ENCODE measurements at places on chromosomes 5 and 9. TPM values are rescaled to one million over a fixed set of nuclear protein-coding genes. Genes with fewer than 3 reads are reported as not detected.

LIFR gene
- 15.7 TPM for total RNA-seq

RNF180 gene
- 5.1 TPM for total RNA-seq

DMRT3 gene
- not detected for total RNA-seq

CAMK4 gene
- total RNA-seq: 0.55 TPM

C5orf58 gene
- not detected for total RNA-seq

SLC34A3 gene
- 1.0 TPM for total RNA-seq

COL15A1 gene
- 0.04 TPM for total RNA-seq

DNA sequence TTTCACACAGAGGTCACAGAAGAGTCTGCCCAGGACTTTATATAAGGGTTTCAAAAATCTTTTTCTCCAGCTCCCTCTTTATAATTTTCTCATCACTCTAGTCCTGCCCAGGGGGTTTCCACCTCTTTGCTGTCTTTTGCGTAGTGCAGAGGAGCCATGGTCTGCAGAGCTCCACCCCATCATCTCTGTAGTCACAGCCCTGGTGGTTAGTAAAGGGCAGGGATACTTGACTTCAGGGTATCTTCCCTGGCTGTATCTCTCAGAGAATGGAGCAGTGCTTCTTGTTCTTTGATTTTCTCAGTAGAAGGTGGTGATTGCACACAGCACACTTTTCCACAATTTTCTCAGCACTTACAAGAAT, 900.6 kb upstream of the COX7C start:
- no peaks in the 10 kb centered on the region for H3K4me1 ChIP-seq
- DNase-seq: no peak
- H3K27me3 ChIP-seq: no peaks in the 10 kb centered on the region

GRCh38 chr9:32401488-32401887, 17.0 kb downstream of the ACO1 start:
- no peak overlapping the region for H3K27ac ChIP-seq
- no peaks in the 10 kb centered on the region for H3K27me3 ChIP-seq
- peaks cover under 1% of the 10 kb centered on the region for H3K4me1 ChIP-seq
- H3K36me3 ChIP-seq: peaks cover 12% of the 10 kb centered on the region
- DNase-seq: no peak
- H3K4me3 ChIP-seq: no peak overlapping the region

GRCh38 chr9:18848657-18849056, 184.4 kb downstream of the SAXO1 start:
- H3K27me3 ChIP-seq: no peaks in the 10 kb centered on the region
- no peak overlapping the region for H3K4me3 ChIP-seq
- H3K27ac ChIP-seq: no peak overlapping the region

GRCh38 chr5:126369083-126369482, 54.1 kb upstream of the GRAMD2B start:
- no peak overlapping the region for H3K27ac ChIP-seq
- no peaks in the 10 kb centered on the region for H3K36me3 ChIP-seq
- no peak overlapping the region for H3K4me3 ChIP-seq
- peaks cover 75% of the 10 kb centered on the region for H3K4me1 ChIP-seq
- H3K27me3 ChIP-seq: no peaks in the 10 kb centered on the region

DNA sequence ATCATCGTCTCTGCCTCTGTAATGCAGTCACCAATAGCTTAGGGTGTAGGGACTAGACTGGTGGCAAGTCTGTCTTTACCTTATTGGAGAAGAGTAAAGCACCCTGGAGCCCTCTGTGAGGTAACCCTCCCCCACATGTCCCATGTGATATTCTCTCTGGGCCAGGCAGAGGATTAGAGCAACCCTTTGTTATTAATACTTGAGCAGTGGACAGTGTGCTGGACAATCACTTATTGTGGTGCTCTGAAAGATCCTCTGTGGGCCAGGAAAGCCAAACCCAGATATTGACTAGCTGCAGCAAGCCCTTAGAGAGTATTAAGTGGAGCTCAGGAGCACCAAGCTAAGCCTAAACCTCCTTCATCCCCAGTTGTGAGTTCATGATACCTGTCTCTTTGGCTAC, 139.7 kb upstream of the RUSC2 start:
- no peak for DNase-seq
- no peaks in the 10 kb centered on the region for H3K27me3 ChIP-seq
- no peak overlapping the region for H3K4me3 ChIP-seq
- peak overlapping the region; percentile 23 for H3K27ac ChIP-seq
- peaks cover 24% of the 10 kb centered on the region for H3K4me1 ChIP-seq
- no peaks in the 10 kb centered on the region for H3K36me3 ChIP-seq

GRCh38 chr9:130927995-130928900, 10.8 kb downstream of the FIBCD1 start:
- peak; percentile 92 for DNase-seq
- no peaks in the 10 kb centered on the region for H3K36me3 ChIP-seq
- peaks cover 40% of the 10 kb centered on the region for H3K4me1 ChIP-seq
- H3K27ac ChIP-seq: peak overlapping the region; percentile 100
- H3K27me3 ChIP-seq: no peaks in the 10 kb centered on the region

GRCh38 chr9:129570450-129571297, 50.2 kb downstream of the C9orf50 start:
- H3K4me3 ChIP-seq: no peak overlapping the region
- no peaks in the 10 kb centered on the region for H3K27me3 ChIP-seq
- peak overlapping the region; percentile 74 for H3K27ac ChIP-seq
- peak; percentile 80 for DNase-seq
- H3K4me1 ChIP-seq: peaks cover 22% of the 10 kb centered on the region
- H3K36me3 ChIP-seq: no peaks in the 10 kb centered on the region

DNA sequence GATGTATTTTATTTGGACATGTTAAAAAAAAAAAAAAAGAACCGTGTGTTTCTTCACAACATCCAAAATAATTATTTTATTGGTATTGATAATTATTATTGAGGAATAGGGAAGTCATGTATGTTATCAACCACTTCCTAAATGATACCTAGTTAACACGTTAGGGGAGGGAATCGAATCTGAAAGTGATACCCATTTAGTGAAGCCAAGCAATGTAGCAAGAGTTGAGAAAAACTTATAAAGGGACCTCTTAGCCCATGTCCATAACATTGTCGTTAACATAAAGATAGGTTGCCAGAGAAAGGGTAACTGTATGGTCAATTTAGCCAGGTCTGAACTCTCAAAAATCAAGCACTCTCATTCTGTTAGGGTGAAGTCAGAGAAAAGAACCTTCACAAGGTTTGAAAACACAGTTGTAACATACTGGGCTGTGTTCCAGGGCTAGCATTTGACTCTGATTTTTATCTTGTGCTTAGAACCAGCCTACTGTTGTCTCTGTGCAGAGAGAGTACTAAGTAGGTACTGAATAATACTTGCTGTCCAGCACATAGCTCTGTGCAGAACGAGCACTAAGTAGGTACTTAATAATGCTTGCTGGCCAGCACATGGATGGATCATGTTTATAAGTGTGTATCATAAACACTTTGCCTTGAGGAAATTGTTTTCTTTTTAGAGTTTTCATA, 60.4 kb downstream of the GHR start:
- no peak for DNase-seq
- no peaks in the 10 kb centered on the region for H3K36me3 ChIP-seq

GRCh38 chr9:97990259-97990658, 7.1 kb downstream of the ANP32B start:
- no peak overlapping the region for H3K27ac ChIP-seq
- H3K27me3 ChIP-seq: no peaks in the 10 kb centered on the region
- H3K36me3 ChIP-seq: peaks cover 8% of the 10 kb centered on the region
- DNase-seq: peak; percentile 46

DNA sequence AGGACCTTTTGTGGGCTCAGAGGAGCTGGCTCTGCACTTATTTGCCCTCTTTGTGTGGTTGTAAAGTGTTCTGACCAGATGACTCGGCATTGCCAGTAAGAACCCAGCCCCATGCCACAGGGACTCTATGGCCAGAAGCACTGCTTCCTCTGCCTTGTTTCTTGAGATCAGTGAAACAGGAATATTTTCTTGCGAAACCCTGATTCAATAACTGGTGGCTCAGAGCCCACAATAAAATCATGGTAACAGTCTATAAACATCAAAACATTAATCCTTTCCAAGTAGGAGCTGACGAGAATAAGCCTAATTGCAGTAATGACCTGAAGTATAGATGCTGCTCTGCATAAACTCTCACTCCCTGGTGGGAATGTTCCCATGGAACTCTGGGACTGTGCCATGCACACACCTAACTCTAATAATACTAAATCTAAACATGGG, 344.3 kb downstream of the ZNF608 start:
- H3K4me1 ChIP-seq: peaks cover 7% of the 10 kb centered on the region
- no peaks in the 10 kb centered on the region for H3K36me3 ChIP-seq
- DNase-seq: peak; percentile 37
- no peak overlapping the region for H3K4me3 ChIP-seq

GRCh38 chr9:122158202-122158601, 1.4 kb downstream of the NDUFA8 start:
- 0 out of 2 replicates have a peak, but pooled peaks cover 3% of the 10 kb centered on the region for H3K4me1 ChIP-seq
- no peaks in the 10 kb centered on the region for H3K36me3 ChIP-seq
- peak; percentile 54 for DNase-seq
- no peak overlapping the region for H3K27ac ChIP-seq
- no peaks in the 10 kb centered on the region for H3K27me3 ChIP-seq
- peak overlapping the region; percentile 32 for H3K4me3 ChIP-seq

- H3K4me3 ChIP-seq: no peak overlapping the region
- H3K4me1 ChIP-seq: no peaks in the 10 kb centered on the region
- no peak overlapping the region for H3K27ac ChIP-seq
- no peaks in the 10 kb centered on the region for H3K36me3 ChIP-seq
- DNase-seq: no peak
These were observed 131.4 kb upstream of the MINAR2 start for GRCh38 chr5:129616517-129616916.

- no peaks in the 10 kb centered on the region for H3K4me1 ChIP-seq
- no peak for DNase-seq
- no peaks in the 10 kb centered on the region for H3K36me3 ChIP-seq
- no peak overlapping the region for H3K4me3 ChIP-seq
- no peaks in the 10 kb centered on the region for H3K27me3 ChIP-seq
These were observed 2293.3 kb upstream of the C9orf72 start for GRCh38 chr9:29866556-29866955.

DNA sequence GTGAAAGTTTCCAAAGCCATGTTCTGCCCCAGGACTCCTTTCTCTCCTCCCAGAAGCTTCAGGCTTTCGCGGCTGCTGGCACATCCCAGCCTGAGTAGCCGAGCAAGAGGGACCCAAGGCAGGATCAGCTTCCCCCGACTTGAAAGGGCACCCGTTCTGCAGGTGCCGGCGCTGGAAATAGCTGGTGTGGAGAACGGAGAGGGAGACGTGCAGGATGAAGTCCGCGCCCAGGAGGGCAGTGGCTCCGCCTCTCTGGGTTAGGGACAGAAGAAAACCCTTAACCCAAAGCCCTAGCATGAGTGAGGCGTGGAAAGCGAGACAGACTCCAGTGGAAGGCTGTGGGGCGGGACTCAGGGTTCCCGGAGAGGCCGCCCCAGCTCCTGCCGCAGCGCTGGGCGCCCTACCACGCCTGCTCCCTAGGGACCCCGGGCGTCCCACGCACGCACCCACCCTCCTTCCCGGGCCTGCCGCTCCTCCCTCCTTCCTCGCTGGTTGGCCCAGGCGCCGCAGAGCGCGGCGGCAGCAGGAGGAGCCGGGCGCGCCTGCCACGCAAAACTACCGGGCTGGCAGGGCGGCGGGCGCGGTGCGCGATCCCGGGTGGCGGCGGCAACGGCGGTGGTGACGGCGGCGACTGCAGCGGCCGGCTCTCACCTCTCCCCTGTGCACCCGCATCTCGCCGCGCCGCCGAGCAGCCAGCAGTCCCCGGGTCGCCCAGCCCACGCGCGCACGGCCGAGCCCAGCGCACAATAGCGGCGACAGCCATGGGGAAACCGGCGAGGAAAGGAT, at the start of gene SLC1A1:
Gene SLC1A1, plus strand, starts transcription at position 550 of the 786 bp plus-strand sequence. Its CDS starts 212 bp downstream, at position 762.
- DNase-seq: peak; percentile 63
- no peaks in the 10 kb centered on the region for H3K36me3 ChIP-seq
- H3K4me3 ChIP-seq: peak within 1 kb of the TSS; percentile 85
- peaks cover 10% of the 10 kb centered on the region for H3K4me1 ChIP-seq
- 0 out of 2 replicates have a peak within 1 kb of the TSS, but pooled peaks have one; percentile 8 for H3K27ac ChIP-seq

DNA sequence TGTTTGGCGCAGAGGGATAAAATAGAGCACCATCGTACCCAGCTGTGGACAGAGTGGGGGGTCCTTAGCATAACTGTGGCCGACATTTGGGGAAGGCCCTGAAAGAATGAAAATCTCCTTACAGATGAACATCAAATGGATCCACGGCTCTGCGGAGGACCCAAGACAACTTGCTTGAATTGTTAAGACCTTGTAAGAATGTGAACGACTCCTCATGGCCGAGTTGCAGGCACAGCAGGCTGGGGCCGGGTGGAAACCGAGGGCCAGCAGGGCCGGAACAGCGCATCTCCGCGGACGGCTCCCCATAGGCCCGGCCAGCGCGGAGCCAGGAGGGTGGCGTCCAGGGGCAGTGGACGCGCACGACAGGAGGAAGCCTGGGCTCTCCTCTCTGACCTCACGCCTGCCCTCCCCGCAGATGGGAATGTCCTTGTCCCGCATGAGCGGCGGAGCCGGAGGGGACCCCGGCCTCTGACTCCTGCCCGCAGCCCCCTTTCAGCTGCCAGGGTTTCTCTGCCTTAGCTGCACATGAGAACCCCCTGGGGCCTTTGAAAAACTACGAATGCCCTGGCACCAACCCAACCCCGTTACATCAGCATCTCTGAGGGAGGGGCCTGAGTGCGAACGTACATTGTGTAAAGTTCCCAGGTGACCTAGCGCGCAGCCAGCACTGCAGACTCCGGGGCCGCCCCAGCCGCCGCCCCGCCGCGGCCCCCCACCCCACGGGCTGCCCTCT, 36.2 kb upstream of the PTCH1 start:
- no peak overlapping the region for H3K4me3 ChIP-seq
- no peak for DNase-seq
- no peak overlapping the region for H3K27ac ChIP-seq
- H3K4me1 ChIP-seq: no peaks in the 10 kb centered on the region

DNA sequence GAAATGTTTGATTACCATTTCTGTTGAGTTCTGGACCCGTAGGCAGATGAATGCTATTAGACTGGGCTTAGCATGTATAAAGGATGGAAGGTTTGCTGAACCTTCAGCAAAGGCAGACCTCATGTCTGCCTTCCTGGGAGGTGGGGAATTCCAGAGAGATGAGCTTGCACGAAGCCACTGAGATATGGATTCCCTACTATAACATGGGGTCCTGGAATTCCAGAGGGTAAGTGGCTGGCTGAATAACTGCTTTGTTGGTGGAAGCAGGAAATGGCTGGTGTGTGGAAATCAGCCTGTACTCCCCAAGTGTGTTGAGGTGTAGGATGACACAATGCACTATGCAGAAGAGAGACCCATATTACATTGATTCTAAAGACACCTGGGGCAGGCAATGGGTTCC, 526.4 kb downstream of the CTNND2 start:
- no peaks in the 10 kb centered on the region for H3K36me3 ChIP-seq
- no peak overlapping the region for H3K27ac ChIP-seq
- DNase-seq: no peak
- H3K4me3 ChIP-seq: no peak overlapping the region

DNA sequence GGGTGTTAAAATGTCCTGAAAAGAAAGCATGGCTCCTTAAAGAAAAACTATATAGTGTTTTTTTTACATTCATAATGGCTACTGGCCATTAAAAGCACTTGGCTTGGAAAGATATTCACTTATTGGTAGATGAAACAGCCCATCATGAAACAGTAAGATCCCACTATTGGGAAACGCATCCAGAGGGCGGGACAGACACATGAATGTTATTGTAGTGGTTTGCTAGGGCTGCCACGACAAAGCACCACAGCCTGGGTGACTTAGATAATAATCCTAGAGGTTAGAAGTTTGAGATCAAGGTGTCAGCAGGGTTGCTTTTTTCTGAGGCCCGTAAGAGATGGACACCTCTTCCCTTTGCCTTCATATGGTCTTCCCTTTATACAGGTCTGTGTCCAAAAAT, 139.4 kb upstream of the ANKH start:
- H3K4me1 ChIP-seq: peaks cover 23% of the 10 kb centered on the region
- no peaks in the 10 kb centered on the region for H3K36me3 ChIP-seq
- no peak overlapping the region for H3K4me3 ChIP-seq
- no peaks in the 10 kb centered on the region for H3K27me3 ChIP-seq

GRCh38 chr9:95023217-95024003, 294.1 kb downstream of the FANCC start:
- peak overlapping the region; percentile 98 for H3K27ac ChIP-seq
- no peaks in the 10 kb centered on the region for H3K27me3 ChIP-seq
- H3K4me1 ChIP-seq: peaks cover 52% of the 10 kb centered on the region
- DNase-seq: peak; percentile 87
- peaks cover 17% of the 10 kb centered on the region for H3K36me3 ChIP-seq
